ENCODE measurements at places on chromosomes 7 and 10.
A peak's percentile ranks its signal among the peaks of the same experiment; 100 is the strongest.

GRCh38 chr7:37558320-37559096 lies 109.8 kb upstream of the ELMO1 start:
- DNase-seq = no peak

DNA sequence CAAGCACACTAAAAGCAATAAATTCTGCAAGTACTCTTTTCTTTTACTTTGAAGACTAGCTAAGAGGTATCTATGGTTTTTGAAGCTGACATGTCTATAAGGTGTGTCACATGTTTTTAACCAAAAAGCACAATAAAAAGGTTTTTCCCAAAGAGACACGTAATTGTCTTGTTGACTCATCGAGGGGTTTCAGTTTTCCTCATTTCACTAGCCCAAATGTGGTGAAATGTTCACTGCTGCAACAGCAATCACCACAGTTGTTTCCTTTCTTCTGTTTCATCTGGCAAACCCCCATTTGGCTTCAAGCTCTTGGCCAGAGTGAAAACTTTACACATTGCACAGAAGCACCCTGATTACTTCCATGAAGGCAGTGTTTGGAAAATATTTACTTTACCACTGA lies 3.8 kb upstream of the HOXA4 start:
- no peak for DNase-seq

GRCh38 chr7:27154369-27154768 lies 2.0 kb upstream of the HOXA3 start:
- DNase-seq = no peak

GRCh38 chr7:23654508-23654907 lies 25.5 kb upstream of the FAM221A start:
- no peak for DNase-seq

DNA sequence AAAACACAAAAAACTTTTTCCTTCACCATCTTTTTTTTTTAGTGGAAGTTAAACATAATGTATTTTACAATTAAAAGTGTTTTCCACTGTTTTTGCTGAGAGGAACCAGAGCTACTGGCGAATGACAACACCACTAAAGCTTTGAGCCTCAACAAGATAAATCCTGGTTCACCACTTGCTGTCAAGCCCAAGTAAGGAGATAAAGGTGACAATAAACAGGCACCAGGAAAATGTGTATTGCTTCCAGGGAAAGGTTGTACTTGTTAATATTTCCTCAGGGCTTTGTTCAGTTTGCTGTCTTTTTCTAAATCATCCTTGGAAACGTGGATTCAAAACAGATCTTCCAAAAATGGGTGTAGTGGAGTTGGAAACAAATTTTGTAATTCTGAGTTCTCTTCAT lies 109.9 kb upstream of the ANKRD30A start:
- DNase-seq = no peak

DNA sequence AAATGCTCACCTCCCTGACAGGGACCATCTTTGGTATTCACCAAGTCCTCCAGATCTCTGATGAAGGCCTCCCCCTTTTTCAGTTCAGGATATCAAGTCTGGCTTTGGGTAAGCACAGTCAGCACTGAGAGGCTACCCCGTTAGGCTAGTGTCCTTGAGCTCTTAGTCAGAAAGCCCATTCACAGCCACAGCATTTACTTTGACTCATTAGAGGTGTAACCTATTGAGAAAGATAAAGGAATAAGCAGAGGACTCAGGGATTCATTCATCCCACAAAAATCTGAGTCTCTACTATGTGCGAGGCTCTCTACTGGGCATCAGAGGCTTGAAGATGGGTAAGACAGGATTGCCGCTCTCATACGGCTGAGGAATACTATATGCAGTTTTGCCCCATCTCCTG lies 14.0 kb upstream of the RAMP3 start:
- DNase-seq = peak; percentile 13

- no peak for DNase-seq
These were observed 13.5 kb upstream of the CSGALNACT2 start for GRCh38 chr10:43124574-43125273.

- DNase-seq = no peak
These were observed 14.7 kb downstream of the ST7 start for GRCh38 chr7:116967983-116968382.

DNA sequence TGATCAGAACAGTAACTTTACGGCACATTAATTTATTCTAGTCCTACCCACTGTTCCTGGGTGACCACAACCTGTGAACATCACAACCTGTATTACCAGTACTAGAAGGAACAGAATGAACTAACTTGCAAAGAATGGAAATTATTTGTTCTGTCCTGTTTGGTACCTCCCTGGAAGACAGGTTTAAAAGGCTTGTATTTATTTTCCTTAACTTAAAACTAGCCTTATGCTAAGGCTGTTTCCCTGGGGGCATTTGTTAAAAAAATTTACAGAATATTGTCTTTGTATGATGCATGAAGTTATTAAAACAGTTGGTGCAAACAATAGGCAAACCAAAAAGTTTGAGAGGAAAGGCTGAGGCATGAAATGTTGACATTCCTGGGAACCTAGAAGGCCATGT lies 132.7 kb downstream of the DNAJC1 start:
- DNase-seq = no peak

DNA sequence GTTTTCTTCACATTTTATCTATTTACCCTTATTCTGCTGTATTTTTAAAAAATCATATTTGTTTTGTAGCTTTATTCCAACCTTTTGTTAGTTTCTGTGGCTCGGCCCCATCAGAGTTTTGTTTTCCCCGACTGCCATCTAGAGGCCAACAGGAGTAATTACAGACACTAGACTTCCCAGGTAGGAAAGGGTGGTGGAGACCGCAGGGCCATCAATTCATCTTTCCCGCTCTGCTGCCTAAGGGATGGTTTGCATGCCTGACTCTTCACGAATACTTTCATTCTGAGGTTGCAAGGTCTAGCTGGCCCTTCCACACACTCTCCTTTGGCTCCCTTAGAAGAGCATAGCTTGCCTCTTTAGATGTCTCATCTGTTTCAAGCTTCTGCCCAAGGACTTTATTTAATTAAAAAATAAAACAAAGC lies 38.3 kb downstream of the LYZL2 start:
- peak; percentile 54 for DNase-seq

DNA sequence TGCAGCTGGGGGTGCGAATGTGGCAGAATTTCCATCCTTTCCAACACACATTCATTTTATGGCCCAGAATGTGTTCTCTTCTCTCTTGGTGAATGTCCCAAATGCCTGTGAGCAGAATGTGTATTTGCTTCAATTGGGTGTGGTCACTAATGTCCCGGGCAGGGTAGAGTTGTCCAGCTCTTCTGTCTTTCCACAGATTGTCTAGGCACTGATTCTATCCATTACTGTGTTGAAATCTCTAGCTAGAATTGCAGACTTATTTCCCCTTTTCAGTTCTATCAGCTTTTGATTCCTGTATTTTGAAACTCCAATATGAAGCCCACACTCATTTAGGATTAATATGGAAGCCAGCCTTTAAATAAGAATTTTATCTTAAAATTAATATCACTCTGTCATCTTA lies 14.0 kb upstream of the AKR1E2 start:
- no peak for DNase-seq

- no peak for DNase-seq
These were observed 157.6 kb upstream of the PCBD1 start for GRCh38 chr10:71045936-71046335.

GRCh38 chr7:106588422-106589197 lies 72.3 kb downstream of the CCDC71L start:
- no peak for DNase-seq

DNA sequence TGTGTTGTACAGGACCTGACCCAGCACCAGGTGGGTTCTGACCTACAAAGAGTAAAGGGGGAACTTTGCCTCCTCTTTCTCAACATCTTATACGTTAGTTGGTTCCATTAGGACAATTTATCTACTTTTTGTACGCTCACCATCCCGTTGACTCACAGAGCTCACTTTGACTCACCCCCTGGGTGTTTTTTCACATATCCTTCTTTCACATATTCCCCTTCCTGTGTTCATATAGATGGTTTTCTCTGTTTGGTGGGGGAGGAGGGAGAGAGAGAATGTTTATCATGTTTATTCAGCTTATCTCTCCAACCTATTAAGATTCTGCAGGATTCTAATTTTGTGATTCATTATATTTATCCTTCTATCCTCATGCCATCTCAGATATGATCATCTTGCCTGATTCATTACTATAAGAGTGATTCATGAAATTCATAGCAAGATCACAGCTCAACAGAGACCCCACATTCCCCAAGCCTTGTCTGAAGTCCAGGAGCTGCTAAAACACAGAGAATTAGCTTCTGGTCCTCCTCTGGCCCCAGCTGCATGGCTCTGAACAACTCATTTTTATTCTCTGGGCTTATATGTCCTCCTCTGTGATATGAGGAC lies 37.2 kb downstream of the PRSS2 start:
- DNase-seq = no peak

GRCh38 chr10:14693891-14694290 lies 80.8 kb downstream of the FAM107B start:
- DNase-seq = no peak

DNA sequence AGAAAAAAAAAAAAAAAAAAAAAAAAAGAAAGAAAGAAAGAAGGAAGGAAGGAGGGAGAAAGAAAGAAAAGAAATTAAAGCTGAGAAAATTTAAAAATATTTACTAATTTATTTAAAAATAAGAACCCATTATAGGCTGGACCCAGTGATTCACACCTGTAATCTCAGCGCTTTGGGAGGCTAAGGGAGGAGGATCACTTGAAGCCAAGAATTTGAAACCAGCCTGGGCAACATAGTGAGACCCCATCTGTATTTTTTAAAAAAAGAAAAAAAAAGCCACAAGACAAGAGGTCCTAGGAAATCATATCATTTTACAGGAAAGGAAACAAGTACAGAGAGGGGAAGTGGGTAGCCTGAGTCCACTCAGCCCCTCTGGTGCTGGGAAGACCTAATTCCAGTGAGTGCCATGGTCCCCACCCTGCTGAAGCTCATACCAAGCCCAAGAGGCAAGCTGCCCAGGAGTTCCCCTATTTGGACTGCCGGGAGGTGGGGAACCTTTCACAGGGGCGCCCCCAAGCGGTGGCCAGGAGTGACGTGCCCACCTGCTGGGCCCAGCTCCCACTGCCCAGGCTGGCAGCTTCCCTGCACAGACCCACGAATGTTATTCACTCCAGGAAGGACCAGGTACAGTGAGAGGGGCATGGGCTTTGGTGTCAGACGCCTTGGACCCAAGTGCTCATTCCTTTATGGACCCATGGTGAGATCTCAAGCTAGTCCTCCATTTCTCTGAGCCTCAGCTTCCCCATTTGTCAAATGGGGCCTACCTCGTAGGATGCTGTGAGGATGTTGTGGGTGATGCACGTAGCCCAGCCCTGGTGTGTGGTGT lies 133.6 kb downstream of the ZMIZ1 start:
- DNase-seq = no peak

DNA sequence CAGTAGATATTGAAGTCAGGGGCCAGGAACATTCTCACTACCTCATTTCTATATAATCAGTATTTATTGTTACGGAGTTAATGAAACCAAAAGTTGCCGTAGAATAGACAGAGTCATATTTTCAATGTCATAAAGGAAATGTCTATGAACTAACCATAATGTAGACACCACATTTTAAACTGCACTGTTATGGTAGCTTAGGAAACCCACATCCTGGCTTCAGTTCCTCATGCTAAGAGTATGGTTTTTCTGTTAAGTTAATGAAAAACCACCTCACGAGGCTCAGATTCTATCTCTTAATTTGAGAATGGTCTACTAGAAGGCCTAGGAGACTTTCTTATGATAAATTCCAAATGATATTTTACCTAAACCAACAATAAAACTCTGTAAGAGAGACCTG lies 166.5 kb downstream of the TMEM26 start:
- DNase-seq = no peak

GRCh38 chr7:148650232-148650858 lies 48.4 kb upstream of the CUL1 start:
- DNase-seq = no peak

DNA sequence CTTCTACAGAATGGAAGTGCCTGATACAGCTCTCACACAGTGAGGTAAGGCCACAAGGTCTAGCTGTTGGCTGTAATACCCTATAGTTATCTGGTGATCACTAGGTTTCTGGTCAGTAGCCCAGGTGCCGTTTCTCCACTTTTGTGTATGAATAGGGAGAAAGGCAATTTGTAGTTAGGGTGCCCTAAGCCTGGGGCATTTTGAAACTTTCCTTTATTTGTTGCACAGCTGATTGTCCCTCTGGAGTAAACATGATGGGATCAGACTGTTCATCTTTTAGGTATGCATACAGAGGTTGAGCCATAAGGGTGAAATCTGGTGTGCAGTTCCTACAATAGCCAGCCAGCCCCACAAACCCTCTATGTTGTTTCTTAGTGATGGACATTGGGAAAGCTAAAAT lies 112.4 kb downstream of the ANKRD26 start:
- DNase-seq = no peak

GRCh38 chr7:133412942-133413341 lies 160.1 kb downstream of the EXOC4 start:
- DNase-seq = no peak

DNA sequence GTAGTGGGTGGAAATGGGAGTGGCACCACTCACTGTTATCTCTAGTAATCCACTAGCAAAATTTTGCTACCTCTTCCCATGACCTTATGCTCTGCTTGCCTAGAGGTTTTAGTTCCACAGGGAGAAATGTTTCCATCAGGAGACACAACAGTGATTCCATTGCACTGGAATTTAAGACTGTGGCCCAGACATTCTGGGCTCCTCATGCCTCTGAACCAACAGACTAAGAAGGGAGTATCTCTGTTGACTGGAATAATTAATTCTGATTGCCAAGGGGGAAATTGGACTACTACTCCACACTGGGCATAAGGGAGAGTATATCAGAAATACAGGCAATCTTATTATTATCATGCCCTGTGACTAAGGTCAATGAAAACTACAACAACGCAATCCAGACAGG lies 16.2 kb upstream of the BRAF start:
- no peak for DNase-seq

- no peak for DNase-seq
These were observed 28.4 kb upstream of the CDK13 start for GRCh38 chr7:39921506-39922175.

DNA sequence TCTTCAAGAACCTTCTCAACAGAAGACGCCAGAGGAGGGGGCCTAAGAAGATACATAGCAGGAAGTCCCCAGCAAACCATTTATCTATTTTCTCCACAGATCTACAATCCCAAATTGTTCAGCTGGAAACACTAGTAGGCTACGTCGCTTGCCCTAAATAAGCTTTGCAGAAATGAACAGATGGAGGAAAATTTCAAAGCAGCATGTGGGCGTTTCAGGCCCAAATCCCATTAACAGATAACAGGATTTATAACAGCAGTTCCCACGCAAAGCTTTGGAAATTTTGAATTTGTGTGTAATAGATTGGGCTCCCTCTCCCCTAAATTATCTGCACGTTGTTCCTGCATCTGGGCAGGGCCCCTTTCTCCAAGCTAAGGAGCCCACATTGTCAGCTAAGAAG lies 60.6 kb upstream of the FRMD4A start:
- no peak for DNase-seq

- peak; percentile 8 for DNase-seq
These were observed 6.8 kb downstream of the LDB1 start for GRCh38 chr10:102113261-102113955.

DNA sequence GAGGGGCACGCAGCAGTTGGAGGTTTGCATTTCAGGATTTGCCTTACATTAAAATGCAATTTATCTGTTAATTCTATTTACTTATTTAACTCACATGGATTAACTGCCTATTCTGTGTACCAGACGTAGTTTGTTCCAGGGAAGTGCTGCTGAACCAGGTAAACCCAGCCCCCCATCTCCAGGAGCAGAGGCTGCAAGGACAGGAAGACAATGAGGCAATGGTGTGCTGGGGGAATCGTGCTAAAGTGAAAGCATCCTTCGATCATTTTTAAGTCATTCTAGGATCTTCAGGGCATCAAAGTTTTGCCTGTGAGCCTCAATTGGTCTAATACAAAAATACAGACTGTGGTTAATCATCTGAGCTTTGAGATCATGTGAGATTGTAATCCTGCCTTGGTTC lies 166.4 kb downstream of the DNAJB6 start:
- peak; percentile 48 for DNase-seq
